Uterus (tissue), 4 donors: ENCODE measurements at places on chromosomes 6 and 20. TPM values are rescaled to one million over a fixed set of nuclear protein-coding genes. Genes with fewer than 3 reads are reported as not detected.

The PROKR2 gene
- 0.83 TPM for total RNA-seq

The FOXC1 gene
- total RNA-seq, result 1.8 TPM

The MMP24 gene
- total RNA-seq, result 2.3 TPM

- no peak overlapping the region for H3K4me3 ChIP-seq
- no peaks in the 10 kb centered on the region for H3K27me3 ChIP-seq
- no peak for DNase-seq
- H3K27ac ChIP-seq, result no peak overlapping the region
- no peaks in the 10 kb centered on the region for H3K4me1 ChIP-seq
Observed at GRCh38 chr6:15152700-15153099, 93.2 kb upstream of the JARID2 start.

The RRAGD gene
- total RNA-seq, result 4.9 TPM

GRCh38 chr20:1807394-1807793 lies 87.8 kb upstream of the SIRPA start:
- no peak overlapping the region for H3K27ac ChIP-seq
- no peaks in the 10 kb centered on the region for H3K27me3 ChIP-seq
- DNase-seq, result no peak

The SLCO4A1 gene
- 51.2 TPM for total RNA-seq
